ENCODE measurements at places on chromosomes 3 and 15. TPM values are rescaled to one million over a fixed set of nuclear protein-coding genes. Genes with fewer than 3 reads are reported as not detected.

The KIF15 gene
- 1.5 TPM for total RNA-seq

The KLHL6 gene
- 0.11 TPM for total RNA-seq

The GASK1A gene
- total RNA-seq = not detected

The TRIM42 gene
- not detected for total RNA-seq

The CHRM5 gene
- total RNA-seq = not detected

The LRRK1 gene
- 0.41 TPM for total RNA-seq

The CYP1A1 gene
- 0.91 TPM for total RNA-seq

The PTX3 gene
- 3.0 TPM for total RNA-seq

The RARB gene
- 0.29 TPM for total RNA-seq

The DMXL2 gene
- 17.8 TPM for total RNA-seq

GRCh38 chr3:47716656-47717055 lies 65.0 kb downstream of the SMARCC1 start:
- no peaks in the 10 kb centered on the region for H3K4me1 ChIP-seq
- H3K27ac ChIP-seq = no peak overlapping the region
- H3K27me3 ChIP-seq = no peaks in the 10 kb centered on the region
- peaks cover 38% of the 10 kb centered on the region for H3K36me3 ChIP-seq
- DNase-seq = no peak

DNA sequence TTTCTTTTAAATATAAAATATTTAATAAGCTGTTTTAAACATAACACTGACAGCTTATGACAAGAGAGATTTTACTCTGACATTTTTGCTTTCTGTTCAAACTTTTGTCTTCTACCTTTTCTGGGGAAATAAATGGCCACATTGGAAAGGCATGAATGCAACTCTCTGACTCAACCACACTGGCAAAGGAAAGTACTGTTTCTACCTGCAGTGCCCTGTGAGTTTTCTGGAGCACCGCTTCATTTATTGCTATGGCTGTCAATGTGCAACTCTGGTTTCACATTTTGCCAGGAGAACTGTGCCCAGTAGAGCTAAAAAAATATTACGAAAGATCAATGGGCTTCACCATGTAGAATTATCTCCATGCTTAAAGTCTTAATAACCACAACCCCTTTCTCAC lies 15.1 kb downstream of the PDZRN3 start:
- no peak overlapping the region for H3K27ac ChIP-seq
- no peaks in the 10 kb centered on the region for H3K36me3 ChIP-seq
- no peak overlapping the region for H3K4me3 ChIP-seq
- no peaks in the 10 kb centered on the region for H3K4me1 ChIP-seq
- DNase-seq = no peak

GRCh38 chr3:149999421-149999820 lies 28.7 kb upstream of the PFN2 start:
- no peaks in the 10 kb centered on the region for H3K4me1 ChIP-seq
- H3K4me3 ChIP-seq = no peak overlapping the region
- DNase-seq = no peak
- no peaks in the 10 kb centered on the region for H3K36me3 ChIP-seq
- no peak overlapping the region for H3K27ac ChIP-seq

- peaks cover 9% of the 10 kb centered on the region for H3K4me1 ChIP-seq
- DNase-seq = peak; percentile 25
- H3K27ac ChIP-seq = no peak overlapping the region
- no peak overlapping the region for H3K4me3 ChIP-seq
- H3K36me3 ChIP-seq = no peaks in the 10 kb centered on the region
- peaks cover 7% of the 10 kb centered on the region for H3K27me3 ChIP-seq
Measured at GRCh38 chr15:81337713-81338157, 13.8 kb upstream of the STARD5 start.

GRCh38 chr15:70245932-70246622 lies 148.4 kb upstream of the TLE3 start:
- no peaks in the 10 kb centered on the region for H3K36me3 ChIP-seq
- no peak overlapping the region for H3K4me3 ChIP-seq
- peak; percentile 48 for DNase-seq
- H3K4me1 ChIP-seq = no peaks in the 10 kb centered on the region
- no peaks in the 10 kb centered on the region for H3K27me3 ChIP-seq

GRCh38 chr3:105747696-105748095 lies 121.1 kb downstream of the CBLB start:
- no peak for DNase-seq
- H3K36me3 ChIP-seq = peaks cover 5% of the 10 kb centered on the region
- H3K4me1 ChIP-seq = peaks cover 12% of the 10 kb centered on the region
- H3K27me3 ChIP-seq = no peaks in the 10 kb centered on the region

DNA sequence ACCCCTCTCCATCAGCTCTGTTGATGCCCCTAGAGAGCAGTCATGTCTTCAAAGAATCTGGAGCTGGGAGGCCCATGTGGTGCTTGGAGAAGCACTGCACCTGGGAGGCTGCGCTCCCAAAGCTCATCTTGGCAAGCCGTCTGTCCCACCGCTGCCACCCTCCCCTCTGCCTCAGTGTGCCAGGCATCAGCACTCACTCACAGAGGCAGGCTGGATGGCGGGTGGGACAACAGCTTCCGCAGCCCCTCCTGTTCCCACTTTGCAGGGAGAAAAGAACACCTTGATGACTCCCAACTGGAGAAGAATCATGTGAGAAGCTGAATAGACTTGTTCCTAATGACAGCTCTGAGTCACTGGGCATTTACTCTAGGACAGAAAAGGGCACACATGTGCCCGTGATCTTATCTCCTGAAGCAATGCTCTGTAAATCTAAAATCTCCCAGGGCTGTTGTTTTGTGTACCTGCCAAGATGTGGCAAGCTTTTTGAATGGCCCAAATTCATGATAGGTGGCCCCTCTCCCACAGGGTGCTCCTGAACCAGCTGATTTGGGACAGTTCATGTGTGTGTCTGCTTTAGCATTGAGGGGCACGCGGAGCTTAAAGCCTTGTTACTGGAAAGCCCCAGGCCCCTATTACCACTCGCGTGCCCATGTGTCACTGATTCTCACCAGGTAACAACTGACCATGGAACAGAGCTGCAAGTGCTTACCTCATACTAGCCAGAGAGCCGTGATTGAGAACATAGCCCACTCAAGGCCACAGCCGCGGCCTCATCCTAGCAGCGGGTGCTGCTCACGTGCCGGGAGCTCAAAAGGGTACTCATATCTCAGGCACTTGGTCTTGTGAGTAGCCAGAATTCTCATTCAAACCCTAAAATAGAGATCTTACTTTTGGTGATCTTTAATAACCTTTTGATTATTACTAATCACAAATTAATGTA lies 104.4 kb downstream of the DNAJB8 start:
- no peak overlapping the region for H3K4me3 ChIP-seq
- H3K4me1 ChIP-seq = peaks cover 5% of the 10 kb centered on the region
- peaks cover 7% of the 10 kb centered on the region for H3K27me3 ChIP-seq
- H3K27ac ChIP-seq = no peak overlapping the region

DNA sequence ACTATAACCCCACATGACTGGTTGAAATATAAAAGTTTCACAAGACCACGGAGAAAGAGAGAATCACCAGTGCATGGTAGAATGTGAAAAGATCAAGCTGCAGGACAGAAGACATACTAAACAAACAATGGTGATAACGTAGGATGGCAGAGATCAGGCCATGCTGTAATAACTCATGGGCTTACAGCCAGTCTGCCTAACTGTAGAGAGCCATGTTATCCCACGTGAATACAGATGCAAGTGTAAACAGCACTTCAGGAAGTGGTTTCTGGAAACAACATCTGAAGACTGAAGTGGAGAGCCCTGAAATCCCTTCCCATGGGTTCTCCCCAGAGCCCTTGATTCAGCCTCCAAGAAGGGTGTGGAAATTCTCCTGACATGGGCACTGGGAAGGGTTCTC lies 103.2 kb upstream of the SLCO2A1 start:
- no peaks in the 10 kb centered on the region for H3K4me1 ChIP-seq
- H3K27ac ChIP-seq = no peak overlapping the region
- peaks cover 2% of the 10 kb centered on the region for H3K36me3 ChIP-seq
- no peak for DNase-seq
- H3K4me3 ChIP-seq = no peak overlapping the region

- H3K27ac ChIP-seq = no peak overlapping the region
- peaks cover 3% of the 10 kb centered on the region for H3K27me3 ChIP-seq
- DNase-seq = peak; percentile 63
- H3K4me3 ChIP-seq = no peak overlapping the region
Measured at GRCh38 chr15:58498821-58499580, 67.2 kb downstream of the LIPC start.

DNA sequence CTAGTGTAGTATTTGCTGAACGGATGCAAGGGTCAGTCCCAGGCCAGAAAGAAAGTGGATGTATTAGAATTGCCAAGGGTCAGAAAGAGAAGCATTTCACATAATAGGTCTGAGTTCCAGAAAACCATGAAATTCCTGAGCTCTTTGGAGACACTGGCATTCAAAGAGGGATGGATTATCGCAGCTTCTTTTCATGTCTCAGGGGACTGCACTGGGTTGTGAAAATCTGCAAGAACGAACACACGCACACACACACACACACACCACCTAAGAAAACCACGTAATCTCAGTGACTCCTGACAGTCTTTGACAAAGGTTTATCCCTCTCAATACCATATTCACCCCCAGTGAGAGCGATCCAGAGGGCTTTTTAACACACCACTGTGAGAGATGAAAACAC lies 57.9 kb downstream of the TIPARP start:
- H3K27me3 ChIP-seq = no peaks in the 10 kb centered on the region
- no peaks in the 10 kb centered on the region for H3K36me3 ChIP-seq
- peaks cover 7% of the 10 kb centered on the region for H3K4me1 ChIP-seq
- H3K4me3 ChIP-seq = no peak overlapping the region
- no peak overlapping the region for H3K27ac ChIP-seq
- no peak for DNase-seq

DNA sequence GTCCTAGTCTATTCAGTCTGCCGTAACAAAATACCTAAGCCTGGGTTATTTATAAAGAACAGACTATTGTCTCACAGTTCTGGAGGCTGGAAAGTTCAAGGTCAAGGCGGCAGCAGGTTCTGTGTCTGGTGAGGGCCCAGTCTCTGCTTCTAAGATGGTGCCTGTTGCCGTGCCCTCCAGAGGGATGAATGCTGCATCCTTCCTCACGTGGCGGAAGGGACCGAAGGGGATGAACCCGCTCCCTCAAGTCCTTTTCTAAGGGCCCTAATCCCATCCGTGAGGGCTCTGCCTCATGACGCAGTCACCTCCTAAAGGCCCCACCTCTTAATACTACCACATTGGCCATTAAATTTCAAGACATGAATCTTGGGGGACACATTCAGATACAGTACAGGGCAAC lies 133.7 kb downstream of the CHSY1 start:
- H3K36me3 ChIP-seq = no peaks in the 10 kb centered on the region
- H3K27me3 ChIP-seq = no peaks in the 10 kb centered on the region
- no peak overlapping the region for H3K27ac ChIP-seq
- no peak for DNase-seq
- H3K4me3 ChIP-seq = no peak overlapping the region

GRCh38 chr3:45199837-45200648 lies 26.0 kb downstream of the TMEM158 start:
- H3K4me1 ChIP-seq = peaks cover 26% of the 10 kb centered on the region
- peak; percentile 100 for DNase-seq
- H3K4me3 ChIP-seq = peak overlapping the region; percentile 12
- H3K27me3 ChIP-seq = no peaks in the 10 kb centered on the region
- H3K36me3 ChIP-seq = no peaks in the 10 kb centered on the region

GRCh38 chr3:5022966-5023776 lies 43.9 kb downstream of the BHLHE40 start:
- peak overlapping the region; percentile 98 for H3K27ac ChIP-seq
- no peaks in the 10 kb centered on the region for H3K36me3 ChIP-seq
- H3K27me3 ChIP-seq = no peaks in the 10 kb centered on the region
- peaks cover 34% of the 10 kb centered on the region for H3K4me1 ChIP-seq
- H3K4me3 ChIP-seq = no peak overlapping the region

- DNase-seq = no peak
- no peaks in the 10 kb centered on the region for H3K27me3 ChIP-seq
- no peaks in the 10 kb centered on the region for H3K36me3 ChIP-seq
- H3K4me3 ChIP-seq = no peak overlapping the region
Measured at GRCh38 chr3:31760654-31761053, 220.4 kb downstream of the OSBPL10 start.

- no peak overlapping the region for H3K27ac ChIP-seq
- peaks cover 6% of the 10 kb centered on the region for H3K27me3 ChIP-seq
- H3K4me1 ChIP-seq = no peaks in the 10 kb centered on the region
Measured at GRCh38 chr3:4633078-4634004, 140.2 kb downstream of the ITPR1 start.
